Occipital lobe (tissue), 3 donors: ENCODE measurements at places on chromosomes 2 and 18.

DNA sequence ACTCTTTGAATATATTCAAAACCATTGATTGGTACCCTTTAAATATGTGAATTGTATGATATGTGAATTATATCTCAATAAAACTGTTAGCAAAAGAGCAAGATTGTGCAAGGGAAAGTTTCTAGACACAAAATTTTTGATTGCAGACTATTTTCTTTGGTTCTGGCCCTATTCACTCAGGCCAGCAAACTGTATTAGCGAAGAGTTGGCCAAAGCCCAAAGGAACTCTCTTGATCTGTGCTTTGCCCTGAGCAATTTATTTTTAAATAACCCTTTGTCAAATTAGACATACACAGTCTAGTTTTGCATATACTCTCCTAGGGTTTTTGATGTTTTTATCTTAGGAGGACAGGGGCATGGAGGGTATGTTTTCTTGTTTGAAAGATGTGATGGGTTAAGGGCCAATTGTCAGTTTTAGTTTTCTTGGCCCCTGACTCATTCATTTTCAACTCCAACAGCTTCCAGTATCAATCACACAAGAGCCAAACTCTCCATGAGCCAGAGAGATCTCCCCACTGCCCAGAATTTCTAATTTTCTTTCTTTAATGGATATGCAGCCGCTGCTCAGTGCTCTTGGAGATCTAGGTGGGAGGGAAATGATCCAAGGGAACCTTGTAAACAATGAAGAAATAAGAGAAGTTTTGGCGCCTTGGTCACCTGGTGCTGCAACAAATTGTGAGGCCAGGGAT is 231.5 kb downstream of the SRBD1 start:
- DNase-seq: no peak

DNA sequence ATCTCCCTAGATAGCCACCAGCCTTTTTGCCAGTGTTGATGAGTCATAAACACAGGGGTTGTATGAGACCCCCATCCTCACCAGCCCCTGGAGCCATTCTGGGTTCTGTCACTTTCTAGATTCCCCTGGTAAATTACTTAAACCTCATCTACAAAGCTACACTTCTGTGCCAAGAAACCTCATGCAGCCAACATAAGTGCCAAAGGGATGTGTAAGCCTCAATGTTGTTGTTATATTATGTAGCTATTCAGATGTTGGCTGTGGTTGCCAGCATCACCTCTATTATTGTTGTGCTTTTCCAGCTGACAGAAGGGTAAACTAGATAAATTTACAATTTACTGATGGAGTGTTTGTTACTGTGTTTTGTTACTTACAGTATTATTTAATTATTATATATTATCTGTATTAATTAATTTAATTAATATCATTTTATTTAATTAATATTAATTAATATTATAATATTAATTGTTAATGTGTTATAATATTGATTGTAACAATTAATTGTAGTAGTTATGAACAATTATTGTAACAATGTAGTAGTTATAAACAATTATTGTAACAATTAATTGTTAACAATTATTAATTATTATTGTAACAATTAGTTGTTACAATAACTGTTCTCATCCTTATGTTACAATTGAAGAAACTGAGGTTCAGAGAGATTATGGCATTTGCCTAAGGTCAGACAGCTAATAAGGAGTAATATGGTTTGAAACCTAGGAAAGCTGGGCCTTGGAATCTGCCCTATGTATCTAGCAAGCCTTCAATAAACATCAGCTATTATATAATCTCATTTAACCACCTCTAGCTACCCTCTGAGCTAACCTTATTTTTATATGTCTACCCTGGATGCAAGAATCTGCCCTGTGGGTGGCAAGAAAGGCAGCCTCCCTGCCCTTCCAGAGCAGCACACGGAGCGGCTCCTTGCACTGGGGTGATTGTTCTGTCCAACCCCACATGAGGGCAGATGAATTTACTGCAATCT is 36.1 kb downstream of the PSTPIP2 start:
- no peak for DNase-seq

DNA sequence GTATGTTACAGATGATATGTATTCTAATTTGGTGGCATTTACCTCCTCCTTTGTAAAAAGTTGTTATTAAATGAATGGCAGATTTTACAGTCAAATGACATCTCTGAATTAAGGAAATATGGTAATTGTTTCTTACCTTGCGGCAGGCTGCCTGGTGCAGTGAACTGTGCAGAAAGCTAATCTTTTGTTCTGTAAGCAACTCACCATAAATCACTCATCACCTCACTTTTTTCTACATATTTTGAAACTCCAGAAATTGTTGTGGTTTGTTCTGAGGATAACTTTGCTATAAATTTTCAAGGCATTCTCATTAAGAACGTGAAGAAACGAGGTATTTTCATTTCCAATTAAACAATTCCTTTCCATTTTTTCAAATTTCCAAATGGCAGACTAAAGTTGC is 52.7 kb downstream of the ST6GAL2 start:
- DNase-seq: no peak

DNA sequence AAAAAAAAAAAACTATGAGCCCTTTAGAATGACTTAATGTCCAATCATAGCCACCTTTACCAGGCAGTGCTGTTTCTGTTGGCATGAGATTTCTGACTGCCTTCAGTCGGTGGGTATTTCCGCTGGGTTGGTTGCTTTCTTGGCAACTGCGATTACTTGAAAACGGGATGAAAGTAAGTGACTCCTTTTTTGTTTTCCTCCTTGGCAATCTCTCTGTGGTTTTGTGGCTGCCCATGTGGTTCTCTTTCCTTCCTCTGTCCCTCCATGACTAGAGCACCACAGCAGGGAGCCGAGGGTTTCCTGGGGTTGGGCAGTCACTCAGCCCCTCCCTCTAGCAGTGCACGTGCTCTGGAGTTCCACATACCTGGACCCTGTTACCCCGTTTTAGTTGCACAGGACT is 112.1 kb downstream of the KLHL29 start:
- no peak for DNase-seq

DNA sequence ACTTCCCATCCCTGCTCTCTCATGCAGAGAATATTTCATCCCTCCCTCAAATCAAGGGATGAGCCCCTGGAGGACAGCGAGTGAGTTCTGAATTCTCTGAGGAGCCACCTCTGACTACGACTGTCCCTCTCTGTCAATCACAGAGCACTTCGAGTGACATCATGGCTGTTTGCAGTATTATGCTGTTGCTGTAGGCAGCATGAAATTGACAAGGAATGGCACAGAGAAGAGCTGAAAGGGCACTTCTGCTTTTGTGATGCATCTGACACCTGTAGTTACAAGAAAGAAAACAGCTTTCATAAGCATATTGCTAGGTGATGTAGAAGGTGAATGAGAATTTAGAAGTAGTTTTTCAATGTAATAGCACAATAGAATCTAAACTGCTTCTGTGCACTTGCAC is 166.9 kb downstream of the ARHGAP15 start:
- no peak for DNase-seq

DNA sequence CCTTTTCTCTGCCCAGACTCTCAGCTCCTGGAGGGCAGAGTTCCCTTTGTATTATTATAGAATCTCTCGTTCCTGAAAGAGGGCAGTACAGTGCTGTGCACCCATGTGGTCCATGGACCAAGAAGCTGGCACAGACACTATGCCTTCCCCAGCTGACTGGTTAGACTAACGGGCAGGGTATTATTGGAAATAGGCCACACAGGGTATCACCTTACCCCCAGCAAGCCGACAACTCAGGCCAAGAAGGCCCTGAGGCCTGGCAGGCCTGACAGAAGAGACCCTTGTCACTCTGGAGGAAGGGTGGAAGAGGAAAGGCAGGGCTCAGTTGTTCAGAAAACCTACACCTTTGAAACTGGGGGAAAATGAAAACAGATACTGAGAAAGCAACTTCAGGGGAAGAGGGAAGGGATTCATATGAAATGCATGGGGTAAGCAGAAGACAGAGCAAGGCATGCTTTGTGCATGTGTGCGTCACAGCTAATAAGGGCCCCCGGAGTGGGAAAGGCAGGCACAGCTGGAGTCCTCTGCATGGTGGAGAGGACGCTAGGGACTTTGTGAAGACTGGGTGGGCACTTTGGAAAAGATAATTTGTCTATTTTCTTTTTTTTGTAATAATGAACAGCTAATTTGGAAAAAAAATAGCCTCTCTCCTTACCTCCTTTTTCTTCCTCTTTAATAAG is 476.8 kb upstream of the CELF4 start:
- no peak for DNase-seq

DNA sequence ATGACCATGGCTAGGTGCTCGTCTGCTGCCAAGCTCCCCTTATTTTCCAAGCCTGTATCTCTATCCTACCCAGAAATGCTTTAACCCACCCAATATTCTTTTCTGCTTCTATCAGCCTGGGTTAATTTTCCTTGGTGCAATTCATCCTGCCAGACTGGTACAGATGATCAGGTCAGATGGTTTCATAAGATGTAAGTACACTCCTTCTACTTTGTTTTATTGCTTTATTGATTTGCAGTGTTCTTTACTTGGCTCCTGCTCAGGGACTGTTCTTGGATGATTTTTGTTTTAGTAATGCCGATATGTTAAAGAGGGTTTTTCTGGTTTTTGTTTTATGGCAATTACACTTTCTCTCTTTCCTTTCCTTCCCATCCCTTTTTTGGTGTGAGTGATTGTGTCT is 2.4 kb upstream of the SGO2 start:
- DNase-seq: no peak

DNA sequence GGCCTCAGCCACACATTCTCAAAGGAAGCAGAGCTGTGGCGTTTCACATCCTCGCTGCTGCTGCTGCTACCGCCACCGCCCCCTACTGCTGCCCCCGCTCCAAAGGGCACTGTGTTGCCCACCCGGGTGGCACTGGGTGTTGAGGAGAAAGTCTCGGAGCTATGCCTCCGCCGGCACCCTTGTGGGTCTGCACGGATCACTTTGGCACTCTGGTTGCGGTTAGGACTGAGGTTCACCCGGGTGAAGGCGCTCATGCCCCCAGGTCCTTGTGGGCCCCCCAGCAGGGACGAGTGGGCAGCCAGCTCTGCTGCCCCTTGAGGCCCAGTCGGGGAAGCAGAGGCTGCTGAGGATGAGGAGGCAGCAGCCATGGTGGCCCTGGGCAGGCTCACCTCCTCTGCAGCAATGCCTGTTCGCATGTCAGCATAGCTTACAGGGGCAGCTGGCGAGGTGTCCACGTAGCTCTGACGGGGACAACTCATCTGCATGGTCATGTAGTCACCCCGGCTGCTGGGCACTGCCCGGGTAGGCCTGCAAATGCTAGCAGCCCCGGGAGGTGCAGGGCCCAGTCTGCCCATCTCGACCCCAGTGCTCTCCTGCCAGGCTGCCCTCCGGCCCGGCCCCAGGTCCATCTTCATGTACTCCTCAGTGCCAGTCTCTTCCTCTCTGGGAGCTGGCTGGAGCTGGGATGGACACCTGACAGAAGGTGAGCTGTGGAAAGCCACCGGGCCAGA is 4.2 kb downstream of the IRS1 start:
- no peak for DNase-seq

GRCh38 chr2:210928714-210929113 is 372.3 kb downstream of the CPS1 start:
- DNase-seq: no peak

DNA sequence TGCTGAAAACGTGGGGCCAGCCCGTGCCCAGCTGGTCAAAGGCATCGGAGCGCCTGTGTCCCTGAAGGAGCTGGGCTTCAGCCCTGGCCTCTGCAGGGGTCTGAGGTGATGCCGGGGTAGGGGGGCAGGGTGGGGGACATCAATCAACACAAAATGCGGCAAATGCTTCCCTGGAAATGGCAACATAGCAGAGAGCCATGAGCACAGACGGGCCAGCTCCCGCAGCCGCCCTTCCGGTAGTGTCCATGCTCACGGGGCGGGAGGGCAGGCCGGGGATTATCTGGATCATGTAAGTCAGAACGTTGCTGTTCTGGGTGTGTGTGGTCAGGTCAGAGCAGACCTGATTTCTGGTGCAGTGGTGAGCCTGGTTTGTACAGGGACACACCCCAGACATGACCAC is 56.5 kb upstream of the TWIST2 start:
- DNase-seq: no peak

DNA sequence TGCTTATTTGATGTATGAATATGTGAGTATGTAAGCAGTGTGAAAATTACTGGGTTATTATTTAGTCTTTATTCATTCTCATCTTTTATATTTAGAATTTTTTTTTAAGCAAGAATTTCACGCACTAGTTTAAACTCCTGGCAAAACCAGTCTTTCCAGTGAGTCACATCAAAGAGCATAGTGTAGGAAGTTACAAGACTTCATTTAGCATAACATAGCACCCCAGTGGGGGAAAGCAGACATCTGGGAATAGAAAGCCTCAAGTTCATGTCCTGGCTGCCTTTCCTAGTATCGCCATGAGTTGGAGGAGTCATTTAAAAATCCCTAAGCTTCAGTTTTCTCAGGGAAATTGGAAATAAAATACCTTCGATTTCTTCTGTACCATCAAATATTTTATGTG is 408.3 kb downstream of the NUP35 start:
- no peak for DNase-seq

DNA sequence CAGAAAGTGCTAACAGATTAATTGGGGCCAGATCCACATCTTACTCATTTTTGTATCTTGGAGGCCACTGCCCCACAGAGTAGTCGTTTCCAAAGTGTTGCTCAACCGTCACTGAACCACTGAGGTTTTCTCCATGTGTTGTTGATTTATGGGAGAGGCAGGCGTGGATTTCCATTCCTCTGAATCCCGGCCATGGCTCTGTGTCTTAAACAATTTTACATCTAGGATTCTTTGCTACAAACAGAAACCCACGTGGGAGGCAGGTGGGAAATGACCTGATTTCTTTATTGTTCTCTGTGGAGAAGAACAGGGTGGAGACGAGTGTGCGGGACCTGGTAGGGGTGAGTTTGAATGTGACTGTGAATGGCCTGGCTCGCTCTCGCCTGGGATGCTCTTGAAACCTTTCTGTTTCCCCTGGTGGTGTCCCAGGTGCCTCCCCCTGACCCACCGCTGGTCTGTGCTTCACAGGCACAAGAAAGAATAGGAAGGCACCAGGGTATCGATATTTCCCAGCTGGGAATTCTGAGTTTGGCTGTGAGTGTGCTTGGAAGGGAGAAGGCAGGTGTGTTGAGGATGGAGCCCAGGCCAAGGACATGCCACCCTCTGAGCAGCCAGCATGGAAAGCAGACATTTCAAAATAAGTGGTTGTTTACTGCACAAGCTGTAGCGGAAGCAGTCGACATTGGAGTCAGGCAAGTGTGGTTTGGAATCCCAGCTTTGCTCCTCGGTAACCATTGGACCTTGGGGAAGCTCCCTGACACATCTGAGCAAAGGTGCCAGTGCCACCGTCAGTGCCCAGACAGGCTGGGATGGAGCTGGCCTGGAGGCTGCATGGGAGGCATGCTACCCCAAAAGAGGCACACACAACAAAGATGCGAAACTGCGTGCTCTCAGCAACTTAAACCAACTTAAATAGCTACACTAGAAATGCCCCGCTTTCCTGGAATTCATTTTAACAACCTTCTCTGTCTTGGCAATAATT is 50.0 kb downstream of the LPIN1 start:
- no peak for DNase-seq
